ENCODE measurements at places on chromosomes 1 and 21.

- peak; percentile 32 for DNase-seq
Measured at GRCh38 chr1:150152182-150152536, 2.4 kb downstream of the PLEKHO1 start.

- DNase-seq: no peak
Measured at GRCh38 chr1:199265319-199265718, 626.5 kb downstream of the PTPRC start.

DNA sequence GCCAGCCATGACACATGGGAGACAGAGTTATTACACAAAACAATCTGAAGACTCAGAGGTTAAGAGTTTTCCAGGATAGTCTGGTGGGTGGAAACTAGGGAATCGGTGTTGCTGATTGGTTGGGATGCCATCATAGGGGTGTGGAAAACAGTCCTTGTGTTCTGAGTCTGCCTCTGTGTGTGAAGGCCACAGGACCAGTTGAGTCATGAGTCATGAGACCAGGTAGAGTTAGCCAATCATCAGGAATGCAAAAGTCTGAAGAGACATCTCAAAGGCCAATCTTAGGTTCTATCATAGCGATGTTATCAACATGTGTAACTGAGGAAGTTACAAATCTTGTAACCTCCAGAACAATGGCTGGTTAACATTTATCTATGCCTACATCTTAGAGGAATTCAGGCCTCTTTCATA, 49.7 kb upstream of the NEK7 start:
- no peak for DNase-seq

GRCh38 chr1:153428791-153429190, 12.5 kb downstream of the S100A7A start:
- no peak for DNase-seq

DNA sequence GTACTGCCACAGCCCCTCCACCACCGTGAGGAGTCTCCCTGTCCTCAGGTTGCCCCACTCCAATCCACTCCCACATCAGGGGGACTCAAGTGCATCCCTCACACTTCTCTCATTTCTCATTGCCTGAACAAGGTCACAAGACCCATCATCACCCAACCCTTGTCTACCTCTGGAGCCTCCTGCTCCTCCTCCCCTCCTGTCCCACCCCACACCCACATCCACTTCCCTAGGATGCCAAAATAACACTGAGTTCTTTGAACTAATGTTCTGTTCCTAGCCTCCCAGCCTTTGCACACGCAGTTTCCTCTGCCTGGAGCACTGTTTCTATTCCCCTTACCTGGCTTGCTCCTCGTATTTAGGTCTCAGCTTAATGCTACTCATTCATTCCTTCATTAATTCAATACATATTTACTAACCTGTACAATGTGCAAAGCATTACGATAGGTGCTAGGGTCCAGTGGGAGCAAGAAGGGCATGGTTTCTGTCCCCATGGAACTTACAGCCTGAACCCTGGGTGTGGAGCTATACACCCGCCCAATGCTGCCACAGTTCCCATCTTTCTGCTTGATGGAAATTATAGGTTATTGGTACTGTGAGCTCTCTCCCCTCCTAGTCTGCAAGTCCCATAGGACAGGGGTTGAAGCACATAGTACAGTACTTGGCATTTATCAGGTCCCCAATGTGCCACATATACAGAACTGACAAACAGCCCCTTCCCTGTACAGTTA, 96.1 kb upstream of the GRIK3 start:
- DNase-seq: no peak

GRCh38 chr1:183143576-183144315, 42.3 kb upstream of the LAMC2 start:
- no peak for DNase-seq

DNA sequence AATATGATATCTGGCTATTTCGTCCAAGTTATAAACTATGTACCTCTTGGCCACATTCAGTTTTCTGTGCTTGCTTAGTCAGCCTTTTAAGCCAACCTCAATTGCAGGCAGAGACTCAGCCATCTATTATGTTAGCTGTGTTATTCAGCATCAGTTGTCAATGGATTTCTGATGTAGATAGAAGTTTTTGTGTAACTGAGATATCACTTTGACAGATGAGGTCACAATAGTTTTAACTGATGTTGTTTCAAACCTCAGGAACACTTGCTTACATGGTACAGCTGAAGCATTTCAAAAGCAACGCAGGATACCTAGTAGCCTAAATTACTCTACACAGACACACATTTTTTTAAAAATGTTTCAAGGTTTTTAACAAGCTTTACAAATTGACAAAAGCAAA, 1478.0 kb downstream of the NCAM2 start:
- DNase-seq: no peak

DNA sequence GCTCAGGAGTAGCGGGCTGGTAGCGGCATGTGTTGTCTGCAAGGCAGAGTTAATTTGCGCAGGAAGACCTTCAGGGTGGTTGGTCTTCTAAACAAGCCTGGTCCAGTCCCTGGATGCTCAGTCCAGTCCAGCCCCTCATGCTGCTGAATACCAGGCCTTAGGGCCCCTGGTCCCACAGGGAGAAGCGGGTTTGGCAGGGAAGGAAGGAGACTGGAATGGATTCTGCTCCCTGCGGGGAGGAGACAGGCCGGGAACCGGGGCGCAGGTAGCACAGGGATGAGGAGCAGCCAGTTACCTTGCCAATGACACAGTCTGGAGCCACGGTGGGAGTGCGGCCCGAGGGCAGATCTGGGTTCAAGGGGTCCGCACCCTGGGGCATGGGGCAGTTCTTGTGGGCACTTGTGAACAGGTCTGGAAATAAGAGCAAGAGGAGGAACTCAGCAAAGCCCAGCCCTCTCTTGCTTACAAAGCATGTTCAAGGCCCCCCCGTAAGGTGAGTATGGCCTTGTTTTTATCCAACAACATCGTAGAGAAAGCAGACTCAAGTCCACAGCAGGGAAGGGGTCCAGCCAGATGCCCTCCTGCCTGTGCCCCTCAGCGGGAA, 10.1 kb downstream of the FAM131C start:
- DNase-seq: no peak

DNA sequence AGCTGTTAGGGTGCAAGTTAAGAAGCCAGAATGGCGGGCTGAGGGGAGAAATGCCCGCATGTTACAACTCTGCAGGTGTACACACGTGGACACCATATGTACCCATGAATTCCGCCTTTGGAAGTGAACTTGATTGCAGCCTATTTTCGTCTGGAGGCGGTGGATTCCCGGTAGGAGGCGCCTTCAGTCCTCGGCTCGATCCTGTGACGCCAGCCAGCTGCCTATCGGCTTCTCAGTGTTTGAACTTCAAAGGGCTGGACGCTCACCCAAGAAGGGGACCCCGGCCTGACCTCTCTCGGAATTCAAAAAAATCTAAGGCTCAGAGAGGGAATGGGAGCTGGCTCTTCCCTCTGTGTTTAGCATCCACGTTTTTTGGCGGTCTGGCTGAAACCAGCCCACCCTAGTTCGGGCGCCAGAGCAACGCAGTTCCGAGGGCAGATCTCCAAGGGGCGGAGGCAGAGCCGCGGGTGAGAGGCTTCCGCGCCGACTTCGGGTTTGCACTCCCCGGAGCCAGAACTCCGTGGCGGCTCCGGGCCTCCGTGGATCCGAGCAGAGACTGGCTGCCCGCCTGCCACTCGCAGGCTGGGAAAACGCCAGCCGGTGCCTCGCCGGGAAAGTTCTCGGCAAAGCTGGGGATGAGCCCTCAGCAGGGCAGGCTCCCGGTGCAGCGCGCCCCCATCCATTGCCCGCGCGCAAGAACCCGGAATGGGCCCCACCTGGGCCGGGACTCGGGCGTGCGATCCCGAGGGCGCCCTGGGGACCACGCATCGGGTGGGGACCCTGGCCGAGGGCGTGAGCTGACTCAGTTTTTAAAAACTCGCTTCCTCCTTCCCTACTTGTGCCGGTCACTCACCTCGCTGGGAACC, 996 bp upstream of the TMEM51 start:
- DNase-seq: no peak

- no peak for DNase-seq
Measured at GRCh38 chr1:24951337-24951736, 21.3 kb upstream of the RUNX3 start.

DNA sequence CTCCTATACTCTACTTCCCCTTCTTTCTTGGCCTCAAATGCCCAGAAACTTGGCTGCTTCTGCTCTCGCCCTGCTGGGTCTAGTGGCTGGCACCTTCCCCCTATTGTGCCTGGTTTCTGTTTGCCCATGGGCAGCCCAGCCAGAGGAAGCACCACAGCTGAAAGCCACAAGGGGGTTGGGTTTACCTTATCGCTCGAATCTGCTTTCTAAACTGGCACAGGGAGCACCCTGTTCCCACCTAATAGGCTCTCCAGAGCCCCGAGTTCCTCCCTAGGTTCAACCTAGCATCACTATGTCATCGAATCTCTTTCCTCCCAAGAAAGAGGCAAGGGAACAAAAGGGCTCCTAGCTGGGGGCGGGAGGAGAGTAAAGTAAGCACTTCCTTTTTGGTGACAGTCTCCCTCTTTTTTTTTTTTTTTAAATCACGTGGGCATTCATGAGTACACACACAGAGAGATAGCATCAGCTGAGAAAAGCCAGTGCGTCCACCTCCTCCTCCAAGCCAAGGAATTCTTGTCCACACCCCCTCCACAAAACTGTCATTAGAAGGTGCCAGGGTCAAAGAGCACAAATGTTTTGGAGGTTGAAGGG, 72.8 kb downstream of the PLEKHA6 start:
- DNase-seq: peak; percentile 40

DNA sequence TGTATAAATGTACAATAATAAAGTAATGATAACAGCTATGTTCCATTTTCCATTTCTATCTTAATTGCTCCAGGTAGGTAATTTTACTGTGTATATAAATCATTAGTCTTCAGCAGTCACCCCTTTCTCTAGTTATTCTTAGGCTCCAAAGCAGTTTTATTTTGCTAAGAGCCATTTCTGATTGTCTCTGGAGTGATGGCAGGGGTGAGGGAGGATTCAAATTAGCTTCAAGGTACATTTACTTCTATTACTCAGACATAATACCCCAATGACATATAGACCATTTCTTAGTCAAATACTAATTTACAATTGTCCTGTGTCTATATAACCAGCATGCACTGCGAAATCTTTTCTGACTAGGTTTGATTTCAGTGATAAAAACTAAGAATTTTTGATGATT, 663.4 kb upstream of the PRMT6 start:
- no peak for DNase-seq

DNA sequence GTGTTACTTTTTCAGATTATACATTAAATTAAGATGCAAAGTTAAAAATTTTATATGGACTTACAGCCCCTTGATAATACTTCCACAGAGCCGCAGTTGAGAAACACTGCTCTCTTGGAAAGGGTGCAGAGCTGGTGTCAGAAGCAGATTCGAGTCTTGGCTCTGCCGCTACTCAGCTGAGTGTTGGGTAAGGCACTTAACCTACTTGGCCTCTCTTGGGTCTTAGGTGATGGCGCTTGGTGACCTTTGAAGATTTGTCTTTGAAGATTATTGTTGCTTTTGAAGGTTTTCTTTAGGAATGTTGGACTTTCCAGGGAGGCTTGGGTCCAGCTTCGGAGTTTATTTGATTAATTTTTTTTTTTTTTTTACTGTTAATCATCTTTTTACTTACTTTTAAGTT, 48.5 kb downstream of the CAMTA1 start:
- no peak for DNase-seq

- DNase-seq: no peak
Measured at GRCh38 chr1:118110580-118110979, 74.4 kb downstream of the SPAG17 start.

- no peak for DNase-seq
Measured at GRCh38 chr1:211628417-211628816, 47.0 kb downstream of the NEK2 start.

DNA sequence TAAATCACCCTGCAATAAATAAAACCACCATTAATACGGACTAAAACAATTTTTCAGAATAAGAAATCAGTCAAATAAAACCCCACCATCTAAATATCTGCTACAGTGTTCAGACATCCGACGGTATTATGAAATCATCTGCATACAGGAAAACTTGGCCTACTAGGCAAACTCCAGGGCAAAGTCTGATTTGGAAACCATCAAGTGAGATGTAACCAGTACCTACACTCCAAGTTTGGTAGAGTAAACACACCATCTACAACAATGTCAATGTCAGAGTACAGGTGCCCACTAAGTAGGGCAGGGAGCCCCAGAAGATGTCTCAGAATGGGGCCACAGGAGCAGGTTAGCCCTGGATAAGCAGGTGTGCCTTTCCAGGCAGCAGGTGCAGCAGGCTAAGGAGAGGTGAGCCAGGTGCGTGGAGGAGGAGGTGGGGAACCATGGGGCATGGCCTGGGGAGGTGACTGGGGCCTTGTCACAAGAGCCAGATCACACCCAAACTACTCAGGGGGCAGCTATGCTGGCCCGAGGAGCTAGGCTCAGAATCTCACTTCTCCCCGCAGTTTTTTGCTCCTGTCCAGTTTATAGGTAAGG, 59.6 kb downstream of the CAPZB start:
- no peak for DNase-seq

DNA sequence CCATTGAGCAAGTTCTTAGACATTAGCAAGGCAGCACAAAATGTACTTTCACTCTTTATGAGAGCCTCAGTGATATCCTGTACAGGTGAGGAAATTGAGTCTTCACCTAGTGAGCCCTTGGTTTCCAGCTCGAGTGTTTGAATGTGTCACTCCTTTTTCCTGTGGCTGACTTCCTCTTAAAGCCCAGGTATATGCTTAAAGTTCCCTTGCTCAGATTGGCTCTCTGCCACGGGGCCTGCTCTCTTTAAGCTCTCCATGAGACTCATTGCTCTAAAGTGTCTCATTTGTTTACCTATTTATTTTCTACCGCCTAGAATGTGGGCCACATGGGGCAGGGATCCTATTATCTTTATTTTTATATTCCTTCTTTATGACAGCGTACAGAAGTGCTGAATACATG, 324.9 kb downstream of the SIPA1L2 start:
- DNase-seq: no peak

- DNase-seq: no peak
Measured at GRCh38 chr1:14919751-14920150, 233.8 kb upstream of the TMEM51 start.

GRCh38 chr1:173733912-173734311, 19.1 kb downstream of the KLHL20 start:
- DNase-seq: no peak

GRCh38 chr1:27872059-27872801, at the start of gene THEMIS2:
Gene THEMIS2 (plus strand): TSS chr1:27872544. CDS start chr1:27872572, 28 bp downstream.
- peak; percentile 75 for DNase-seq

DNA sequence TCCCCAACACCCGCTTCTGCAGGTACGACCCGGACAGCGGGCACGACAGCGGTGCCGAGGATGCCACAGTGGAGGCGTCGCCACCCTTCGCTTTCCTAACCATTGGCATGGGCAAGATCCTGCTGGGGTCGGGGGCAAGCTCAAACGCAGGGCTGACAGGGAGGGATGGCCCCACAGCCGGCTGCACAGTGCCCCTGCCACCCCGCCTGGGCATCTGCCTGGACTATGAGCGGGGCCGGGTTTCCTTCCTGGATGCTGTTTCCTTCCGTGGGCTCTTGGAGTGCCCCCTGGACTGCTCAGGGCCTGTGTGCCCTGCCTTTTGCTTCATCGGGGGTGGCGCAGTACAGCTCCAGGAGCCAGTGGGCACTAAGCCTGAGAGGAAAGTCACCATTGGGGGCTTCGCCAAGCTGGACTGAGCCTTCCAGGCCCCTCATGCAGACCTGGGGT, 10.1 kb downstream of the TRIM46 start:
- no peak for DNase-seq

Data from NAMALWA (cell line).